NCI-H2081 (cell line): ENCODE measurements at places on chromosomes 13 and 19.

- DNase-seq: no peak
Measured at GRCh38 chr19:17834350-17835181, 13.2 kb downstream of the JAK3 start.

- DNase-seq: no peak
Measured at GRCh38 chr19:6119031-6119430, 8.7 kb upstream of the RFX2 start.

GRCh38 chr13:107545946-107546502 is 669.3 kb downstream of the LIG4 start:
- peak; percentile 50 for DNase-seq

DNA sequence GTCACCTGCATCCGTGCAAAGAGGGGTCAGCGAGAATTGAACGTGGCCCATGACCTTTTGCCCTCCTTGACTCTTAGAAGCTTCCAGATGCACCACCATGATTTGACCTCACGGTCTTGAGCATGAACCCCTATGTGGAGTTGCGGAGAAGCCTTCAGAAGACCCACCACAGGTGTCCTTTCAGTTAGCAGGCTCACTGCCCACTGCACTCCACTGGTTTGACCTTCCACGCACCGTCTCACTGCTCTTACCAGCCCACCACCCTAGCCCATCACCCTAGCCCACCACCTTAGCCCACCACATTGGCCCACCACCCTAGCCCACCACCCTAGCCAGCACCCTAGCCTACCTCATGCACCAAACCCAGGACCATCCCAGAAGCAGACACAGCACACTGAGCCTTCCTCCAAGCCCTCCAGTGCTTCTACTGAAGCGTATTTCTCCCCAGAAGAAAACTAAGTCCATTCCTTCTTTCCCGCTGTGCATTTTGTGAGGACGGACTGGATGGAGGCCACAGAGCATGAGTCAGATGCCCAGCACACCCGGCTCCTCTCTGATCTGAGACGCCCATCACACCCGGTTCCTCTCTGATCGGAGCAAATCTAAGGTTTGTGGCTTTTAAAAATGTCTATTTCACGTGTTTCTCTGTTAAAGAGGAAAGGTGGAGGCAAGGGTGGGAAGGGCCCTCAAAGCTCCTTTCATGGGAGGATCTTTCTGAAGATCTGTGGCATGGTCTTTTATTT is 45.8 kb downstream of the SOX1 start:
- DNase-seq: no peak

GRCh38 chr13:112869202-112870050 is 99.6 kb upstream of the MCF2L start:
- no peak for DNase-seq

- DNase-seq: no peak
Measured at GRCh38 chr19:29172302-29172701, 40.6 kb downstream of the UQCRFS1 start.

DNA sequence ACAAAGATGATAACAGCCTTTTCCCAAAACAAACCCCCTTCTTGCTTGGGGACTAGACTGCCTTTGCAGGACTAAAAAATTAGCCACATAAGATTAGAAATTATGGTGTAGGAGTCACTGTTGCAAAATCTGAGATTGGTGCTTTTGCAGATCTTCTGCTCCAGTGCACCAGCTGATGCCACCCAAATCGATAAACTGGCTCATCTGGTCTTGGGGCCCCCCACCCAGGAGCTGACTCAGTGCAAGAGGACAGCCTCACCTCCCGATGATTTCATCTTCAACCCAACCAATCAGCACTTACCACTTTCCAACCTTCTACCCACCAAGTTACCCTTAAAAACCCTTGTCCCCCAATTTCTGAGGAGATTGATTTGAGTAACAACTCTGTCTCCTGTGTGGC is 47.1 kb upstream of the PEPD start:
- no peak for DNase-seq

GRCh38 chr19:33497131-33497777 is 24.3 kb downstream of the PEPD start:
- no peak for DNase-seq

- DNase-seq: no peak
Measured at GRCh38 chr19:49515767-49516166, 3.3 kb downstream of the FCGRT start.

DNA sequence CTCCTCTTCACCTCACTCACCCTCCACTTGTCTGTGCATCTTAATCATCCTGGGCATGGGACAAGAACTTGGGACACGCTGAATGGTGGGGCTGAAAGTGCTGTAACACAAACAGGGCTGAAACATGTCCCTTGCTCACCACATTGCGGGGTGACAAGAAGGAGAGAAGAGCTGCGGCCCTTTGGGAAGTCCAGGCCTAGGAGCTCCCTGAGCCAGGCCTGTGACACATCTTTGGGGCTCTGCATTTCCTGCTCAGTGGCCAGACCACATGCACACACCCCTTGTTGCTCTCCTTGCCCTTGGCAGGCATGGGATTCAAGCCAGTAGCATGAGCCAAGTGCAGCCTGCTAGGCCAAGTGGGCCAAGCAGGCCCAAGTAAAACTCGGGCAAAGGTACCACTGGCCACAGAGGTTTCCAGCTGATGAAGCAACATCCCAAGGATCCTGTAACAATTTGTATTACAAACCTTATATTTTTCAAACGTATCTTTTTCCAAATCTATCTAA is 1384.3 kb upstream of the PCDH20 start:
- no peak for DNase-seq

DNA sequence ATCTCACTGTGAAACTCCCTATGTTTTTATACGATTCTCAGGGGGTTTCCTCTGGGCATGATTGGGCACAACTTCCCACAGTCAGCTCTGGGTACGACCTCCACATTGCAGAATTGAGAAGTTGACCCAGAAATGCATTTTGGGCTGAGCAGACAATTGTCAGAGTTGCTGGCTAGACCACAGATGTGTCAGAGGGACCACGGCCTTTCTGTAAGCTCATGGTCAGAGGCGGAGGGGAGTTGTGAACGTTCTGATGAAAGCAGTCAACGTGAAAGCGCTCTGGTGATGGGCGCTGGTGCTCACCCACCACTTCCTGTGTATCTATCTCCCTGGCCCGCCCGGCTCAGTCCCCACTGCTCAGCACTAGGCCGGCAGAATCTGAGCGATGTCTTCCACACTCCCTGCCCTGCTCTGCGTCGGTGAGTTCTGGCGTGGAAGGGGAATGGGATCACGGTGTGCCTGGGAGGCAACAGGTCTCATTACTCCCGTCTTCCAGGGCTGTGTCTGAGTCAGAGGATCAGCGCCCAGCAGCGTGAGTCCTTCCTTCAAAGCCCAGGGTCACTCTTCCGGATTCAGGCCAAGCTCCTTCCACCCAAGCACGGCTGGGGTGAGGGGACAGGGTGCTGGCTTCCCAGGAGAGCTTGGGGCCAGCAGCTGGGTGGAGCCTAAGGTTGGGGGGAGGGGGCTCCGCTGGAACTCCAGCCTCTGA is at the start of gene NCR1:
Gene NCR1 (plus strand): TSS at position 346 of the 709 bp plus-strand sequence. CDS start 40 bp downstream, at position 386.
- DNase-seq: no peak

DNA sequence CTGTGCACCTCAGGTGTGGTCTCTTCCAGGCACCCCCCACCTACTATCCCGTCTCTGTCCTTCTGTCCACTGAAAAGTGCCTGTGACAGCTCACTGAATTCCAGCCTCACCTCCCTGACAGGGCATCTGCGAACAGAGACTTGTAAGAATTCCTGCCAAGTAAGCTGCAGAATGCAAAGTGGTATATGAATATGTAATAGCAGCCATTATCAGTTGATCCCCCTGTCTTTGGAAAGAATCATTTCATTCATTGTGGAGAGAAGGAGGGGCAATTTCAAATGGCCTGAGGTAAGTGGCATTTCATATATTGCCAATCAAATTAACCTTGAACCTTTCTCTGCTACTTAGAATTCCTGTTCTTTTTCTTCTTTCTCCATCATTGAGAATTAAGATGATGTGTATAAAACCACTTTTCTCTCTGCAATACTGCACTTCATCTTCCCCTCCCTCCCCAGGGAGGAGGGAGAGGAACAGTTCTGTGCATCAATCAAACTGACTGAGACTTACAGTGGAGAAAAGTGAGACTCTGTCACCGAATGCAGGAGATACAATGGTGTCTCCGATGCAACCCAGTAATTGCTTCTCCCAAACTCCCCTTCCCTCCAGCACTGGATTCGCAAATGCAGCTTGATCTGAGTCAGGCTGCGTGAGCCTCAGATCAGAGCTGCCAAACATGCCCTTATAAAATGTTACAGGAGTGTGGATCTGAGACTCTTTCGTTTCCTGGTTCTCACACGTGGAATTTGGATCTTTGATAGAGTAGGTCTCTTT is 91.7 kb downstream of the SLC10A2 start:
- no peak for DNase-seq

GRCh38 chr13:113856716-113857065 is 7.2 kb downstream of the GAS6 start:
- DNase-seq: no peak

- no peak for DNase-seq
Measured at GRCh38 chr19:28968721-28969120, 244.2 kb downstream of the UQCRFS1 start.

DNA sequence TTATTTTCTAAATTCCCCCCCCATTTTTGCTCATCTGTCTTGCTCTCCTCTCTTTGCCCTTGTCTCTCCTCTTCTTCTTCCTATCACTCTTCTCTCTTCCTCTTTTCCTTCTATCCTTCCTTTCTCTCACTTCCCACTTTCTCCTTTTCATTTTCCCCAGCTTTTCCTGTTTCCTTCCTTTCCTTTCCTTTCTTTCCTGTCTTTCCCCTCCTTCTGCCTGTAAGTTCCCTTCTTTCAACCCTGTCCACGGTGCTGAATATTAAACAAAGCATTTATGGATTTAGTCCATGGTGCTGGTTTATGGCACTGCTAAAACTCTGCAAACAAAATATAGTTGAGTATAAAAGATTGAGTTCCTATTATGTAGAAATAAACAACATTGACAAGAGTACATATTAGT is 27.6 kb downstream of the SCEL start:
- no peak for DNase-seq

- peak; percentile 84 for DNase-seq
Measured at GRCh38 chr19:43519436-43520088, 7.4 kb downstream of the ETHE1 start.

DNA sequence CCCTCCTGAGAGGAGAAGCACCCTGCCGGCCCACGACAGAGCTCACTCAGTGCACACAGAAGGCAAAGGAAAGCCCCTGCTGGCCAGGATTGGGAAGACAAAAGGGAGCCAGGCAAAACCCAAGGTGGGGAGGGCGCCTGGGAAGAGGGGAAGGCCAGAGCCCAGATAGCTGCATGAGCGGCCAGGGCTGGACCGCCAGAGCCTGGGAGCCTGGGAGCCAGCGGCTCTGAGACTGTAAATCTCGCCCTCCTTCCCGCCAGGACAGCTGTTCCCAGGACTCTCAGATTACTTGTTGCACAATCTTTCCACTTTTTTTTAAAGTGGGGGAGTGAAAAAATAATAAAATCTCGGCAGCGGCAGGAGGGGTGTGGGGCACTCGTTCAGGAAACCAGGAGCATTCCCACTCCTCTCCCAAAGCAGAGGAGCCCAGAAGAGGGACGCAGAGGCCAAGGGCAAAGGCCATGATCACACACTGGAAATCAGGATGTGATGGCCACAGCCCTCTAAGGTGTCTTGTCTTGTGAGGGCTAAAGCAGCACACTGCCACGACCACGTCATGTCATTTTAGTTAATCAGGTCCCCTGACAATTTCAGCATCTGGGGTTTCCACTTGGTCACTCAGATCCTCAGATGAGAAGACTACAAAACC is 19.6 kb upstream of the EPHX3 start:
- no peak for DNase-seq

DNA sequence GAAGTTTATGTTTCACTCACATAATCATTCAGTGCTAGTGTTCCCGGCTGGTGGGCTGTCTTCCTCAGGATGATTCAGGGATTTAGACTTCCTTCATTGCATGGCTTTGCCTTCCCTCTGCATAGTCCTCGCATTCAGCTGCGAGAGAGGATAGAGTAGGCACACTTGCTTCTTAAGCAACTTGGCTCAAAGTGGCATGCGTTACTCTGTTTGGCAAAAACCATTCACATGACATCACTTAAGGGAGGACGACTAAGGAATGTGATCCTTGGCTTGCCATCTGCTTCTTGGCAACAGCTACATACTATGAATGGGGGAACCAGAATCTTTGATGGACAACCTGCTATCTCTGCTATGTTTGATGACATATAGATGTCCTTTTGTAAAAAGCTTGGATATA is 359.3 kb downstream of the TDRD3 start:
- DNase-seq: no peak

GRCh38 chr19:3617463-3617862 is 9.1 kb downstream of the CACTIN start:
- DNase-seq: no peak

GRCh38 chr13:71249011-71249410 is 618.0 kb downstream of the DACH1 start:
- DNase-seq: no peak

DNA sequence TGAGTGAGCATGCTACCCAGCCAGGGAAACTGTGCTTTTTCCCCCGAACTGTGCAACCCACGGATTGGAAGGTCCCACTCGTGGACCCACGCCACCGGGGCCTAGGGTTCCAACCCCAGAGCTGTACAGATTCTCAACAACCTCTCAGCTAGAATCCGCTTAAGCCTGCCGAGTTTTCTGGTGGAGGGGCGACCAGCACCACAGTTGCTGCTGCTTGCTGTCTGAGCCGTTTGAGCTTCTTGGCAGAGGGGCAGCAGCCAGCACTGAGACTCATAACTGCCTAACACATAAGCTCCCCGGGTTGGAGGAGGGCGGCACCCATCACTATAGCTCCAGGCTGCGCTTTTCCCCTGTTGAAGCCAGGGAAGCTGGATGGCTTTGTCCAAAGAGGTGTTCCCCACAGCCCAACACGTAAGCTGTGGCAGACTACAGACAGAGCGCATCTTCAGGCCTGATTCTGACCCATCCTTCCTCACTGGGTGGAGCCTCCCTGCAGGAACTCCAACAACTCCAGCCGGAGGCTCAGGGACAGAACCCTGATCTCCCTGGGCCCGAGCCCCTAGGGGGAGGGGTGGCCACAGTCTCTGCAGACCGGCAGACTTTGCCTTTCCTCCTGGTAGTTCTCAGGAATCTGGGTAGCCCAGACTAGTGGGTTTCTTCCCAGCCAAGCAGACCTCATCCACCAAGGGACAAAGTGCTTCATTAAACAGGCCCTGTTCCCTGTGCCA is 871.6 kb downstream of the SLITRK6 start:
- DNase-seq: no peak

DNA sequence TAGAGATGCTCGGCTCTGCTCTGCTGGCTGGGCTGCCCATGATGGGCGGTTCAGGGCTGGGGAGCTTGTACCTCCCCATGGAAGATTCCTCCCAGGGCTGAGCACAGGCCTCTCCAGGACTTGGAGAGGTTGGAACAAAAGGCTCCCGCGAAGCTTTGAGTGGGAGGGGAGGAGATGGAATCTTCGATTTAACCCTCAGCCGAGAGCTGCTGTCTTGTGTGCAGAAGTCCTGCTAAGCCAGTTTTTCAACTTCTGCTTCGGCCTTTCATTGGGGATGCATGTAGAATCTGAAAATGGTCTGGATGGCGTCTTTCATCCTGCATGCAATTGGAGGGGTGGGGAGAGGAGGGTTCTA is 163.3 kb downstream of the KDM4B start:
- DNase-seq: peak; percentile 20
